ENCODE measurements at places on chromosomes 2 and 18.

DNA sequence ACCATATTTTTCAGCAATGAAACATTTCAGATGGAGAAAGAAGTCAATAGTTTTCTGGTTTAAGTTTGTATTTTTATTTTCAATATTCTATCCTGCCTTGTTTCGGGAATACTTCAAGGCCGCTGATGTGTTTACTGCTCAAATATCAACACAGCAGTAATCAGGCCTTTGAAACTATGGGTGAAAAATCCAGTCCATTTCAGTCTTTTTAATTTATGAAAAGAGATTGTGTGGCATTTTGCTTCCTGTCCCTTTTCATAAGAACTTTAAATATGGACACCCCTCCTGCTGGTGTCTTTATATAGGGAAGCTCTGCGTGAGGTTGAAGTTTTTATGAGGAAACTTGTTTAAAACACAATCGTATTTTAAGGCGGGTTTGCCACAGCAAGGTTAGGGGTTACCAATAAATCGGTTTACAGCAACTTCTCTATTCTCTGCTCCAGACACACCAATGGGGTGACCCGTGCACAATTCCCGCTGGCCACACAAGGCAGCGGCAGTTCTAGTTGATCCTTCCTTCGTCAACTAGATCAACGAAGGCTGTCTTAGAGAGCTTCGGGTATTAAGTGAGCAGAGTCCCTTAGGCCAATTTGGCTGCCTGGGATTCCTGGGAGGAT is 1.2 kb upstream of the TANC1 start:
- no peak for DNase-seq

GRCh38 chr2:112692918-112693317 is 27.9 kb upstream of the NT5DC4 start:
- no peak for DNase-seq

- DNase-seq, result no peak
Observed at GRCh38 chr18:80037869-80038630, 3.8 kb downstream of the RBFA start.

DNA sequence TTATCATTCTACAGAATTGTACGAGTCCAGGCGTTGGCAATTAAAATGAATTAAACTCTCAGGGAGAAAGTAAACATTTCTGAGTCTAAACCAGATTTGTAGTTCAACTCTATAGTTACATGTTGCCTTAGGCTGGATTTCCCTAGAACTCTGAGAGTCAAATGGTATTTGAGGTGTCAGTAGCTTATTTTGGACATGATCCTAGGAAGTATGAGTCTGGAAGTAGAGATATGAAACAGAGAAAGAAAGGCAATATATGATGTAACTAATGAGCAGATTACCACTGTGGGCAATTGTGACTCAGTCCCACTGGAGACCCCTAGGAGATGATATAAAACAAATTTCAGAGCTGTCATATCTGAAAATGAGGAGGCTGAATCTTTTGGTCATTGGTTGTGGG is 199.1 kb upstream of the UBE2E3 start:
- no peak for DNase-seq

GRCh38 chr18:74796841-74797576 is 199.3 kb downstream of the ZNF407 start:
- no peak for DNase-seq

DNA sequence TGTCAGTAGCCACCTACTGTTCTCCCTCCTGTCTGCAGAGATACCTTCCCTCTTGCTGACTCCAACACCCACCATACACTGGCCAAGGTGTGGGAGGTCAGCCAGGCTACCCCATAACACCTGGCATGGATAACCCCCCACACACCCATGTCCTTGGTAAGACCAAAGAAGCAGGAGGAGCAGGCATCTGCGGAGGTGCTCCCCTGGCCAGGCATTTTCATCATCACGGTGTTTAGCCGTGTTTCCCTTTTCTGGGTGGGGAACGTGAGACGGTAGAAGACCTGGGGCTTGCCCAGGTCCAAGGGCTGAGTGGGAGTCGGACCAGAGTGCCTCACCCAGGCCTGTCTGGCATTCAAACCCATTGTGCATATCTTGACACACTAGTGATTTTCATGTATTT is 150.3 kb downstream of the SMAD7 start:
- no peak for DNase-seq
